ENCODE measurements at places on chromosomes 4 and X.

DNA sequence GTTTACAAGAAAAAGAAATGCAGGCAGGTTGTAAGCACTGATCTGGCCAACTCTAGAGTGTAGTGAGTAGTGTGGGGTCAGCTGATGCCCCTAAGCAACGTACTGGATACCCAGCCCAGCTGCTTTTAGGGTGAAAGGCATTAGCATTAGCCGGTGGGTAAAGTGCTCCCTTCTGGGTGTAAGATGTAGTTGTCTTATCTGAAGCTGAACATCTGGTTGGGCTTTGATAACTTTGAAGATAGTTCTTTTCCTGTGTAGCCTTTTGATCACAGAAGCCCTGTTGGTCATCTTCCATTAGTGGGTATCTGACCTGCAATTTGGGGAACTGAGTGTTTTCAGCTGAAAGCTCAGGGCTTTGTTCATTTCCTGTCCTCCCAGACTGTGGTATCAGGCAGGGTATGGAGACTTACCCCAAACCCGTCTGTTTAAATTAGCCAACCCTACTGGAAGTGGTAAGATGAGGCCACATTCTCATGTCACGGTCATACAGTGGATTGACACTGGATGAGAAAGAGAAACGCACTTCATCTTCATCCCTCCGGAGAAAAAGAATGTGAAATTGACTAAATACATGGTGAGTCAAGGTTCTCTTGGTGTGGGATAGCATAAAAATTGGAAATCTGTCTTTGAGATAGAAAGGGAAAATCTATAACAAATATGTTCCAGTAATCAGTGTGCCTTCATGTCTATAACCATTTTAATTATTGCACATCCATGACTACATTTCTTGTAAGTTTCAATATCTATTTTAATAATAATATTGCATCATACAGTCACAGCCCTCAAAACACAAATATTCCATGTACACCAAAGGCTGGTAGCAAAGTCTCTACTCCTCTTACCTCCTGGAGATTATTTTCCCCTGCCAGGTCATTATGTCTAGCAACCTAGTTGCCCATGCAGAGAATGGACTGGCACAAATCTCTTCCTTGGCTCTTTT, 8.7 kb downstream of the RHOH start:
- H3K36me3 ChIP-seq: no peaks in the 10 kb centered on the region
- H3K4me3 ChIP-seq: no peak overlapping the region
- H3K4me1 ChIP-seq: no peaks in the 10 kb centered on the region
- no peak overlapping the region for H3K27ac ChIP-seq
- H3K27me3 ChIP-seq: no peaks in the 10 kb centered on the region

- H3K27ac ChIP-seq: no peak overlapping the region
- no peak overlapping the region for H3K4me3 ChIP-seq
- DNase-seq: no peak
- H3K4me1 ChIP-seq: no peaks in the 10 kb centered on the region
Observed at GRCh38 chr4:188992706-188993105, 853.5 kb downstream of the TRIML1 start.

DNA sequence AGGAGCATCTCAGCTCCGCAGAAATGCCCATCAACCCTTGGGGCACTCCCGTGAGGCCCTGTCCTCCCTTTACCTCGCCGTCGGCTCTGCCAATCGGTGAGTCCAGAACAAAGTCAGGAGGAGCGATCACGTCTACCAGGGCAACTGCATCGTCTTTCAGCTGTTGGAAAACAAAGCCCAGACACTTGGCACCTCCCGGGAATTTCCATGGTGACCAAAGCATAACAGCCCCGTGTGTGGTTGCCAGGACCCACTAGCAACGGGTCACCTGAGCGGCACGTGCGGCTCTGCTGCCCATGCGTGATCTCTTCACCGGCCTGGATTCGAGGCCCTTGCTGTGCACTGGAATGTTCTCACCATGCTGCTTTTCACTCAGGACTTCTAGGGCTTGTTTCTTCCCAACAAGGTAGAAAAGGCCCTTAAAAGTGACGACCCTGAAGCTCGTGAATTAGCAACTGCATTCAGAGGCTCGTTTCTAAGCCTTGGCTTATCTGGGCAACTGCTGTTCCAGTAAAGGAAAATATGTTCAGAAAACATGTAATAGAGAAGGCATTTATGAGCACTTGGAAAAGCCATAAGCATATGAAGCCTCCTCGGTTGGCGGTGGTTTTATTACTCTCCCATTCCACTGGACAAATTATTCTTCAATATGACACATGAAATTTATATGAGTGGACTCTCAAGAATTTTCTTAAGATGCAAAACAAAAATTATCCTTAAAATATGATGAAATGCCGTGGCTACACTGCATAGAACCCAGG, 69.5 kb downstream of the ACOX3 start:
- no peaks in the 10 kb centered on the region for H3K27me3 ChIP-seq
- H3K4me3 ChIP-seq: no peak overlapping the region
- no peak for DNase-seq

GRCh38 chr4:22672519-22672918, 20.2 kb upstream of the GBA3 start:
- no peaks in the 10 kb centered on the region for H3K4me1 ChIP-seq
- no peaks in the 10 kb centered on the region for H3K36me3 ChIP-seq
- DNase-seq: no peak
- H3K27me3 ChIP-seq: no peaks in the 10 kb centered on the region

DNA sequence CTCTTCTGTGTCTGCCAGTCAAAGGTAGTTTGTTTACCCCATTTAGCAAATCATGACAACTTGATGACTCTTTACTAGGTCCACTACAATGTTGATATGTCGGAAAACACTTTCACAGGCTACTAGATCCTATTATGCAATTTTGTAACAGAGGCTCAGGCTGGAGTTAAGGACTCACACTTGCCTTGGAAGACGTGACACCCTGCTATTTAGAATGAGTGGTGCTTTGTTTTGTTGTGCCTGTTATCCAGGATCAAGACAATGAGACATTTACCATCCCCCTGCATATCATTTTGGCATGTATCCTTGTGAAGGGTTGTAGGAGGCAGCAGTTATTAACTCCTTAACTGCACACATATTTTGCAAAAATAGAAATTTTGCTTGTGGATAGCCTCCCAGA, 263.7 kb downstream of the IL1RAPL1 start:
- DNase-seq: no peak
- no peak overlapping the region for H3K27ac ChIP-seq
- H3K36me3 ChIP-seq: no peaks in the 10 kb centered on the region

DNA sequence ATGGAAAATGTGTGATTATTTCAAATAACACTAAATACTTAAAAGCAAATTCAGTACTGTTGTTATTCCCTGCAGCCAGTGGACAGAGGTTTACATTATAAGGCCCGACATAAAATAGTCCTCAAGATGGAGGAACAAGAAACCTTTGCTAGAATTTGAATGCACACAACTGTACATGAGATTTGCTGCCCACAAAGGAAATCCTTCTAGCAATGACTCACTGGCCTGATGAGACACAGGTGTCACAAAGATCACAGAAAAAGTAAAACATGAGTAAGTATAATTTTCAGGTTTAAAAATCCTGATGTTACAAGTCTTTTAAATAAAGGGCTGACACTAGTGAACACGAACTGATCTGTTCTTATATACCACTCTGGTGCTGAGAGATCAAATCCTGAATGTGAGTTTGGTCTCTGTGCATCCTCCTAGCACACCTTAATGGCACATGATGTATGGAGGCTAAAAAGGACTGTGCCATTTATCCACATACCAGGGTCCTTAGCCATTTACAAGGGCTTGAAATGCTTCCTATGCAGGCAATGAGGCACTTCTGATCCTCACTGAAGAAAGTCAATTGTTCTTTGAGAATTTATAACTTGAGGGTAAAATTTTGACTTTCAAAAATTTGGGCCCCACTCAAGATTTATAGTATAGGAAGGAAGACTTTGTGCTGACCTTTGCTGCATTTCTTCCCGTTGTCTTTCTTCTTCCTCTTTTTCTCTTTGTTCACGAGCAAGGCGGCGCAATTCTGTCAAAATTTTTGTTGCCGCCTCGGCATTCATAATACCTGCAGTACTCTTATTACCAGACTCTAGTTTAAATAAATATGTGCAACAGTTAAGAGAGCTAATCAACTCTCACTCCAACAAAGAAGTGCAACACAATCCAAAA, 23.0 kb downstream of the MAP7D3 start:
- no peaks in the 10 kb centered on the region for H3K27me3 ChIP-seq
- H3K36me3 ChIP-seq: peaks cover 11% of the 10 kb centered on the region
- H3K27ac ChIP-seq: no peak overlapping the region
- H3K4me1 ChIP-seq: no peaks in the 10 kb centered on the region

- H3K36me3 ChIP-seq: no peaks in the 10 kb centered on the region
- peak within 1 kb of the TSS; percentile 65 for H3K4me3 ChIP-seq
- H3K27me3 ChIP-seq: no peaks in the 10 kb centered on the region
- H3K27ac ChIP-seq: peak within 1 kb of the TSS; percentile 55
- peak; percentile 56 for DNase-seq
Observed at GRCh38 chr4:134201216-134202161, at the start of gene PABPC4L. Gene PABPC4L, minus strand, starts transcription at chr4:134201789. Its CDS starts 770 bp downstream, at chr4:134201019.

- H3K36me3 ChIP-seq: no peaks in the 10 kb centered on the region
- no peak overlapping the region for H3K4me3 ChIP-seq
- H3K27me3 ChIP-seq: no peaks in the 10 kb centered on the region
- no peaks in the 10 kb centered on the region for H3K4me1 ChIP-seq
- no peak for DNase-seq
Observed at GRCh38 chrX:101265869-101266428, 25.2 kb downstream of the TAF7L start.

DNA sequence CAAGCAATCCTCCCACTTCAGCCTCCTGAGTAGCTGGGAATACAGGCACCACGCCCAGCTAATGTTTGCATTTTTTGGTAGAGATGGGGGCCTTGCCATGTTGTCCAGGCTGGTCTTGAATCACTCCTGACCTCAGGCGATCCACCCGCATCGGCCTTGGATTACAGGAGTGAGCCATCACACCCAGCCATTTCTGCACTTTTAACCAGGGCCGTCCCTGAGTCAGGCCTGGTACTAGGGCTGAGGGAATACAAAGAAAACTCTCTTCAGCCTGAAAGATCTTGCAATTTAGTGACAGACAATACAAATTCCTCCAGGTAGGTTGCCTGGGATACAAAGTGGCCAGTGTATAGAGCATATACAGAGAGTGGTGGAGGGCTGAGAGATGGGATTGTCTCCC, 65.8 kb downstream of the BCOR start:
- H3K4me3 ChIP-seq: no peak overlapping the region
- H3K27me3 ChIP-seq: no peaks in the 10 kb centered on the region
- H3K36me3 ChIP-seq: no peaks in the 10 kb centered on the region

- no peak for DNase-seq
- H3K4me1 ChIP-seq: no peaks in the 10 kb centered on the region
- no peaks in the 10 kb centered on the region for H3K27me3 ChIP-seq
- no peak overlapping the region for H3K4me3 ChIP-seq
Observed at GRCh38 chr4:186657764-186658163, 65.9 kb downstream of the FAT1 start.

- H3K27ac ChIP-seq: peak overlapping the region; percentile 31
- no peaks in the 10 kb centered on the region for H3K27me3 ChIP-seq
- no peak overlapping the region for H3K4me3 ChIP-seq
- DNase-seq: no peak
- H3K36me3 ChIP-seq: no peaks in the 10 kb centered on the region
- peaks cover 19% of the 10 kb centered on the region for H3K4me1 ChIP-seq
Observed at GRCh38 chr4:119038116-119038841, 97.4 kb upstream of the MYOZ2 start.

GRCh38 chr4:18366892-18367291, 345.3 kb upstream of the LCORL start:
- H3K36me3 ChIP-seq: no peaks in the 10 kb centered on the region
- no peak for DNase-seq
- H3K27me3 ChIP-seq: no peaks in the 10 kb centered on the region
- no peak overlapping the region for H3K4me3 ChIP-seq
- H3K27ac ChIP-seq: no peak overlapping the region
- H3K4me1 ChIP-seq: no peaks in the 10 kb centered on the region

DNA sequence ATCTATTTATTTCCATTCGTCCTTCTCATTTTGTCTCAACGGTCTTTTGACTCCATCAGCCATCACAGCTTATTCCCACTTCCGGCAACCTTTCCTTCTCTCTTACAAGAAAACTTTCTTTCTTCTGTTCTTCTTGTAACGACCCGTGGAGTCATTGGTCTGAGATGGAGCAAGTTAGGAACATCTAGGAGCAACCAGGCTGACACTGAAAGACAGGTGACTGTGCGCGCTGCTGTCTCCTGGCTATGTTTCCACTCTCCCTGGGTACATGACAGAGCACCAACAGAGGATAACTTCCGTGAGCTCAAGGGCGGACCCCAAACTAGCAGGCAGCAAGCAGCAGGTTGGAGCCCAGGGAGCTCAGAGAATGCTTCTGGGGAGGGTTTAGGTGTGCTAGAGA, 2.5 kb downstream of the FGF5 start:
- no peak for DNase-seq
- peaks cover 32% of the 10 kb centered on the region for H3K4me1 ChIP-seq
- peaks cover 73% of the 10 kb centered on the region for H3K27me3 ChIP-seq
- no peaks in the 10 kb centered on the region for H3K36me3 ChIP-seq

DNA sequence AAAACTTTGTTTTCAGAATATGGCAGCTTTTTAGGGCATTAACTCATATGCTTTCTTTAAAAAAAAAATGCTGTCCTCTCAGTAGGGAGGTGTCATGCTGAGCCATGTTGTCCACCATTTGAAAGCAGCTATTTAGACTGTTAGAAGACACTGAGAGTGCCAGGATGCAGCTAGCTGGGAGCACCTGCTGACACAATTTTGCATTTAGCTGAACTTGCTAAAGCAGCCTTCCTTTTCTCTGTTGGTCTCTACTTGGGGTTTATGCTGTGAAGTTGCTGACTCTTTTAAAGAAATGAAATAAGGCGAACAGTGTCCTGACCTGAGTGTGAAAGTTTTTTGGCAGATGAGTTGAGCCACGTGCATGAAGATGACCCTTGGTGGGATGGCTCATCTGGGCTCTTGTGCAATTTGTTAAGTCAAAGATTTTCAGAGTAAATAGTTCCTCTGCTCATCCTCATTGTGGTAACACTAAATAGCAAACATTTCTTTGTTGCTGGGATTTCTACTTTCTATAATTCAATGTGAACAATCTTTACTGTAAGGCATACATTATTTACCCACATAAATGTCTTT, 64.5 kb downstream of the CDS1 start:
- H3K36me3 ChIP-seq: peaks cover 12% of the 10 kb centered on the region
- DNase-seq: no peak
- H3K27me3 ChIP-seq: no peaks in the 10 kb centered on the region

- H3K4me1 ChIP-seq: peaks cover 23% of the 10 kb centered on the region
- H3K4me3 ChIP-seq: peak overlapping the region; percentile 62
- no peak for DNase-seq
- H3K27ac ChIP-seq: peak overlapping the region; percentile 77
- H3K27me3 ChIP-seq: peaks cover 22% of the 10 kb centered on the region
Observed at GRCh38 chr4:89837385-89837992, 528 bp upstream of the SNCA start.

- no peak overlapping the region for H3K4me3 ChIP-seq
- no peak for DNase-seq
- H3K27ac ChIP-seq: no peak overlapping the region
- no peaks in the 10 kb centered on the region for H3K27me3 ChIP-seq
- peaks cover 5% of the 10 kb centered on the region for H3K4me1 ChIP-seq
- no peaks in the 10 kb centered on the region for H3K36me3 ChIP-seq
Observed at GRCh38 chr4:109419679-109420078, 13.9 kb upstream of the SEC24B start.

- H3K4me1 ChIP-seq: no peaks in the 10 kb centered on the region
- no peak for DNase-seq
- H3K4me3 ChIP-seq: no peak overlapping the region
- H3K36me3 ChIP-seq: no peaks in the 10 kb centered on the region
- no peak overlapping the region for H3K27ac ChIP-seq
Observed at GRCh38 chrX:34126011-34126410, 6.1 kb downstream of the FAM47A start.

All from suprapubic skin (tissue), 4 donors.